ENCODE measurements at places on chromosomes 7 and 10. TPM values are rescaled to one million over a fixed set of nuclear protein-coding genes. Genes with fewer than 3 reads are reported as not detected.

Gene AS3MT
- under 0.01 TPM for total RNA-seq

Gene PRSS1
- 0.27 TPM for total RNA-seq

Gene MKX
- not detected for total RNA-seq

Gene CDHR1
- under 0.01 TPM for total RNA-seq

Gene SPACDR
- total RNA-seq = 0.27 TPM

Gene LMTK2
- total RNA-seq = 7.3 TPM

Gene GDF10
- total RNA-seq = 1.1 TPM

Gene VWC2
- total RNA-seq = under 0.01 TPM

Gene SLC29A4
- 1.3 TPM for total RNA-seq

DNA sequence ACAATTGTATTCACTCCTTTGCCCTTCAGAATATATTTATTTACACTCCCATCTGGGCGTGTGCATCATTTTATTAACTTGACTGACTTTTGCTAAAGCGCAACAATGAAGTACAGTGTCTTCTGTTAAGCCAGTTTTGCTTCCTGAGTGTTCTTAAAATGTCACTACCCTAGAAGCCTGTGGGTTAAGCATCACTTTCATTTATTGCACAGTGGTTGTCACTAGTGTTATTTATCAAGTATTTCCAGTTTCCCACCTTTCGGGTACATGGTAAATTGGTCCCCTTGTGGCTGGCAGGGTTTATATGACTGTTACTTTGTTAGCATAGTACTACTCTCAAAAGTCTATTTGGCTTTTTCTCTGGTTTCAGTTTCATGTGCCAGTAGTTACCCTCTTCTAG, 3.3 kb downstream of the HILPDA start:
- DNase-seq = no peak

DNA sequence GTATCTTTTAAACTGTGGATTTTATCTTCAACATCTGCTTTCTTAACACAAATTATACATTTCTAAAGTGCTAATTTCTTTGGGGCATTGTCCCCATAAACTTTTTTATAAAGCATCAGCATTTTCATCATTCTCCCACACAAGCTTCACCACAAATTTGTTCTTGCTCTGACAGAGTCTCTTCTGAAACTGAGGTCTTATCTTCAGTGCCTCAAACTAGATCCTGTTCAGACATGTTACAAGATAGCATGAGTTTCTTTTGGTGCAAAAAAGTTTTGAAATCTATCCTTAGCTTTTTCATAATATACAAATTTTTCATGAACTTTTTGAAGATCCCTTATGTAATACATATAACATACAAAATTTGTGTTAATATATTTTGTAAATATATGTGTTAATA, 346.6 kb downstream of the IPMK start:
- DNase-seq = no peak

GRCh38 chr10:1217237-1217587, 161.0 kb downstream of the WDR37 start:
- no peak for DNase-seq

- no peak for DNase-seq
These were observed 39.5 kb downstream of the LHFPL3 start for GRCh38 chr7:104367926-104368325.

- DNase-seq = peak; percentile 32
These were observed 35.3 kb upstream of the IFRD1 start for GRCh38 chr7:112414855-112415490.

DNA sequence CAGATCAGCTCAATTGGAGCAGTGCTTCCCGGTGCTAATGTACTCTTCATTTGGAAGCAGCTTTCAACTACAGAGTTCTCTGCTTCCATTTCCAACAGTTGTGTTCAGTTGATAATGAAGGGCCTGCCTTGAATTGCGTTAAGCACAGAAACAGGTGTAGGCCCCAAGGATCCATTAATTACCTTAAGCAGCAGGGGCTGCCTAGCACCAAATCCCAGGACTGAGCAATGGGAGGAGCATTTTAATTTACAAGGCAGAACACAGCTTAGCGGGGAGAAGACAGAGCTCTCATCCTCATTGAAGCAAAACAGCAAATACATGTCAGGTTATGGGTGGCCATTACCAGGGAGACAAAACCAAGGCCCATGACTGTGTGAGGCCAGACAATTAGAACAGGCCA, 349.6 kb downstream of the TFEC start:
- no peak for DNase-seq

DNA sequence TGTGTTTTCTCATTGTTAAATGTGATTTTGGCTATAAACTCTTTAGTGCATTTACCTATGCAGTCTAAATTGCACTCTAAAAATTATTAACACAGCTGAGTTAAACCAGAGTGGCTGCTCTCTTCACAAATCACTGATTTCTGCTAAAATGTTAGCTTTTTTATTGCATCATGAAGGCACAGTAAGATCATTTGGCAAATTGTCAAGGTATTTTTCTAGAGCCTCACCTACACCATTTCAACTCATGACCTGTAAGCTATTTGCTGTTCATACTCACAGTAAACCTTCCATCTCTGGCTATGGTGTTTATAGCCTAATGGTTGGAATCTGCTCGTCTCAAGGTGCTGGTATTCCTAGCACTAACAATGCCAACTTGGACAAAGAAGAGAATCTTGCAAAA, 25.7 kb downstream of the NDUFB2 start:
- DNase-seq = no peak

- no peak for DNase-seq
These were observed 312.6 kb downstream of the IPMK start for GRCh38 chr10:57955076-57955475.

DNA sequence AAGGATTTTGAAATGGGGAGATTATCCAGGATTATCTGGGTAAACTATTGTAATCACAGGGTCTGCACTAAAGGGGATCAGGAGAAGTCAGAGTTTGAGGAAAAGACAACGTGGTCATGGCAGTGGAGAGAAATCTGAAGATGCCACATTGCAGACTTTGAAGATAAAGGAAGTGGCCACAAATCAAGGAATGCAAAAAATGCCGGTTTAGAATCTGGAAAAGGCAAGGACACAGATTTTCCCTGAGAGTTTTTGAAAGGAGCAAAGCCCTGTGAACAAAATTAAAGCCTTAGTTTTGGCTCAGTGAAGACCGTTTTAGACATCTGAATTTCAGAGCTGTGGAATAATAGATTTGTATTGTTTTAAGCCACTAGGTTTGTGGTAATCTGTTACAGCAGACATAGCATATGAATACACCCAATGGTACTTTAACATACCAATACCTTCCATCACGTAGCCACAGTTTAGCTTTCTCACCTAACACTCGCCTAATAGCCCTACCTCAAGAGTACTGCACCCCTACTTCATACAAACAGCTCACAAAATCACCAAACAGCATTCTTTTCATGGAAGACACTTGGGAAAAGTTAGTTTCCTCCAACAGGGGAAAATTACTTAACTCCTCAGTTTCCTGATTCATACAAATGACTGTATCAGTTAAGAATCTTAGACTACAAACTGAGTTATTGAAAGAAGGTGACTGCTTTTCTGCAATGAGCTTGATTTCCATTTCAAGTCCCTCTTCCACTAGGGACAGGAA, 446.5 kb downstream of the INHBA start:
- DNase-seq = no peak

DNA sequence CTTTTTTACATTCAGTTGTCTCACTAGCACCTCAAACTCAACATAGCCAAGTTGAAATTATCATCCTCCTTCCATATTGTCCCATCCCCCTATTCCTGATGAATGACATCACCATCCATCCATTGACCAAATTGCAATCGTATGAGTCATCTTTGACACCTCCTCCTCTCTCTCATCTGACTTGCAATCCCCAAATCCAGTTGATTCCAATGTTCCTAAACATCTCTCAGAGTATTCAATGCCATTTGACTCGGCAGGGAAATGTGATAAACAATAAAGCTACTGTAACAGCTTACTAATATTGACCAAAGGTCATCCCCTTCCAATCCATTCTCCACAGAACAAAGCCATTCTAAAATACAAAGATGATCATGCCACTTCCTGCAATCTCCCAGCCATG, 1047.8 kb downstream of the NRG3 start:
- DNase-seq = no peak

DNA sequence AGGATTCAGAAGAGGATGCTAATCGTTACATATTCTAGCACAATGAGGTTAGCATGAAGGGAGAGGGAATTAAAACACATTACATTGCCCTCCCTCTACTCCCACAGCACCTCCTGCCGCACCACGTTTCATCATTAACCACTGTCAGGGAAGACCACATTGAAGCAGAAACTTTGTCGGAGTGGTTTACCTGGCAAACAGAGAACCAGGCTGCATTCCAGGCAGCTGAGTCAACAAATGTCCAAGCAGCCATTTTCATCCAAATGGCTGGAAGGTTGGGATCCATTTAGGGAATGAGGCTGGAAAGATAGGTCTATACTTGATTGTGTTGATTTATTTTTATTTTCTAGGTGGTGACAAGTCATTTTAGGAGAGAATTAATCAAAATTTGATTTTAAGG, 273.6 kb downstream of the DYNC1I1 start:
- no peak for DNase-seq

DNA sequence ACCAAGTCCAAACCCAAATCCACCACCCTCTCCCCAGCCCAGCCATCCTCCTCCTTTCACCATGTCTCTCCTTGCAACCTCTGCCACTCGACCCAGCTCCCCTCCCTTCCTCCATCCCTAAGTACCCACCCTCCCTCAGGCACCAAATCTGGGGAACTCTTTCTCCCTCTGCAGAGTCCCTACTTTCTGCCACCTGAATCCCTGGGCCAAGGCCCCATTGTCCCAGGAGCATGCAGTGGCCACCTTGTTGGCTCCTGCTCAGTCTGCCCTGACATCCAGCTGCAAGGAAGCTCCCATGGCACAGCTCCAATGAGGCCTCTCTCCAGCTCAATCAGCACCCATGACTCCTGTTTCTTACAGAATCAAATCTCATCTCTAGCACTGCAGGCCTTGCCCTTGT, 5.5 kb upstream of the UNC5B start:
- no peak for DNase-seq

- no peak for DNase-seq
These were observed 17.2 kb upstream of the MNX1 start for GRCh38 chr7:157027568-157028198.

DNA sequence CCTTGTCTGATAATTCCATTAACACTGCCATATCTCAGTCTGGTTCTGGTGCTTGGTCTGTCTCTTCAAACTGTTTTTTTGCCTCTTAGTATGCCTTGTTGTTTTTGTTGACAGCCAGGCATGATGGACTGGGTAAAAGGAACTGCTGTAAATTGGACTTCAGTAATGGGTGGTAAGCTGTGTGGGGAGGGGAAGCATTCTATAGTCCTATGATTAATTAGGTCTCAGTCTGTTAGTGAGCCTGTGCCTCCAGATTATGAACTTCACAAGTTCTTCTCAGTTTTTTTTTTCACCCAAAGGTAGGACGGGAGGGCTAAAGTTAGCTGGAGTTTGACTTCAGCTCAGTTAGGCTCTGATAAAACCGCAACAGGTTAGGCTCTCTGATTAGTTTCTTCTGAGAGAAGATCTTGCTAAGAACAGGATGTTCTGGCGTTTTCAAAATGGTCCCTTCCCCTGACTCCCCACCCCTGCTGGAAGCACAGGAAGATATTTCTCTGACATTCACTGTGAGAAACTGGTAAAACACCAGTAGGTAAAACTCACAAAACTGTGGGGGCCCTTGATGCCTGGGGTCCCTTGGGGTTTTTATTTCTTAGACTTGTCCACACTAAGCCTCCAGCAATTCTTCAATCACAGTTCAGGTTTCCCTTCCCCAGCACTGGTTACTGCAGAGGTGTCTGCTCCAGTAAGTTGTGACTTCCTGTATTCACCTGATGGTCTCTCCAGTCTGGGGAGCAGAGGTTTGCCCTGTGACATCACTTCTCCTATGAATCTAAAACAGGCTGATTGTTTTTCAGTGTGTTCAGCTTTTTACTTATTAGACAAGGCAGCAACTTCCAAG, 43.3 kb upstream of the CCDC71L start:
- DNase-seq = no peak

DNA sequence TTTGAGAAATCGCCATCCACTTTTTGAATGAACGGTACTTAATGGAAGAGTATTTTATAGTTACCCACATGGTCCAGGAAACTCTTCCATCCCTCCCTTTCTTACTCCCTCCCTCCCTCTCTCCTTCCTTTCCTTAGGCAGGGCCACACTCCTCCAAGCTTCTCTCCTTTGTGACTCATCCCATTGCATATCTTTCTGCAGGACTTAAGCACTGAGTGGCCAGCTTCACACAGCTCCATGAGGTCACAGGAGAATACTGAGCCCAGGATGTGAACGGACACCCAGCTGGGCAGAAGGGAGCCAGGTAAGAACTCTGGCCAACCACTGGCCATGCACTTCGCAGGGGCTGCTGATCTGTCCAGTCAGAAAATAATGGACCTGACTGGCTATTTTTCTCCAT, 189.7 kb upstream of the ADCY1 start:
- no peak for DNase-seq

DNA sequence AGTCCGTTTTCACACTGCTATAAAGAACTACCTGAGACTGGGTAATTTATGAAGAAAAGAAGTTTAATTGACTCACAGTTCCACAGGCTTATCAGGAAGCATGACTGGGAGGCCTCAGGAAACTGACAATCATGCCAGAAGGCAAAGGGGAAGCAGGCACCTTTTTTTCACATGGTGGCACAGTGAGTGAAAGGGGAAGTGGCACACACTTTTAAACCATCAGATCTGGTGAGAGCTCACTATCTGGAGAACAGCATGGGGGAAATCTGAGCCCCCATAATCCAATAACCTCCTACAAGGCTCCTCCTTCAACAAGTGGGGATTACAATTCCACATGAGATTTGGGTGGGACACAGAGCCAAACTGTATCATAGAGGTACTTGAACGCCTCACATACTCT, 30.0 kb downstream of the AGR3 start:
- peak; percentile 90 for DNase-seq

DNA sequence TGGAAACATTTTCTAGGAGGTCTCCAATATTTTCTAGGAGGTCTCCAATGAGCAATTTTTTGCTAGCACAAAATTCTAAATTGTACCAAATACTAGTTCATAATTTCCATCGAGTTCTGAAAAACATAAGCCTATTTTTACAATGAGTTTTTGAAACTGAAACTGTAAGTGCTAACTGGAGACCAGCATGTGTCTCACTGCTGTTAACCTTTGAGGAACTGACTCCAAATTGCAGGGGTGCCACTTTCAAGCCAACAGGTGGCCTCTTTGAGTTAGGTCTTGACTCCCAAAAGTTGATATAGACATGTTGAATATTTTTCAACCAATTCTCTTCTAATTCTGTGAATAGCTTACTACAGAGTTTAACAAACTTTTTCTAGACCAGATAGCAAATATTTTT, 58.8 kb downstream of the CAV1 start:
- DNase-seq = no peak
